Thymus (tissue), 14 donors: ENCODE measurements at places on chromosomes 2 and 18.

GRCh38 chr2:2567776-2568175, 236.7 kb upstream of the MYT1L start:
- DNase-seq, result no peak
- H3K27me3 ChIP-seq, result no peaks in the 10 kb centered on the region
- no peak overlapping the region for H3K4me3 ChIP-seq
- H3K27ac ChIP-seq, result no peak overlapping the region
- H3K4me1 ChIP-seq, result no peaks in the 10 kb centered on the region

- H3K27me3 ChIP-seq, result peaks cover 3% of the 10 kb centered on the region
- no peak for DNase-seq
- H3K27ac ChIP-seq, result no peak overlapping the region
- H3K4me3 ChIP-seq, result no peak overlapping the region
- H3K36me3 ChIP-seq, result no peaks in the 10 kb centered on the region
Observed at GRCh38 chr2:145273840-145274239, 753.9 kb upstream of the ZEB2 start.

DNA sequence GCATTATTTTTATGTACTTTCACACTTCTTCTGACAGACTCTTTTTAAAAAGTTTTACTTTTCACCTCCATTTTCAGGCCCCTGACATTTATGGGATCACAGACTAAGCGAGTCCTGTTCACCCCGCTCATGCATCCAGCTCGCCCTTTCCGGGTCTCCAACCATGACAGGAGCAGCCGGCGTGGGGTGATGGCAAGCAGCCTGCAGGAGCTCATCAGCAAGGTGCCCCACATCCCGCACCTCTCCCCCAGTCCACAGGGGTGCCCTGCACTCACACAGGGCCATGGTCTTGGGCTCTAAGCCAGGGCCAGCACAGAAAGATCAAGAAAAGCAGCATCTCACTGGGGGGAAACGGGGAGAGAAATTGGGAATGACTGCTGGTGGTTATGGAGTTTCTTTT, 8.6 kb downstream of the CIDEA start:
- no peak overlapping the region for H3K4me3 ChIP-seq
- no peaks in the 10 kb centered on the region for H3K4me1 ChIP-seq
- no peaks in the 10 kb centered on the region for H3K27me3 ChIP-seq
- DNase-seq, result no peak
- no peaks in the 10 kb centered on the region for H3K36me3 ChIP-seq
- H3K27ac ChIP-seq, result no peak overlapping the region

- H3K27me3 ChIP-seq, result no peaks in the 10 kb centered on the region
- H3K4me1 ChIP-seq, result no peaks in the 10 kb centered on the region
- peak; percentile 21 for DNase-seq
- H3K4me3 ChIP-seq, result no peak overlapping the region
- H3K27ac ChIP-seq, result no peak overlapping the region
Observed at GRCh38 chr2:157789933-157790511, 86.1 kb downstream of the ACVR1 start.

GRCh38 chr2:17912266-17912691, 33.8 kb downstream of the KCNS3 start:
- no peaks in the 10 kb centered on the region for H3K4me1 ChIP-seq
- DNase-seq, result no peak
- no peaks in the 10 kb centered on the region for H3K36me3 ChIP-seq

DNA sequence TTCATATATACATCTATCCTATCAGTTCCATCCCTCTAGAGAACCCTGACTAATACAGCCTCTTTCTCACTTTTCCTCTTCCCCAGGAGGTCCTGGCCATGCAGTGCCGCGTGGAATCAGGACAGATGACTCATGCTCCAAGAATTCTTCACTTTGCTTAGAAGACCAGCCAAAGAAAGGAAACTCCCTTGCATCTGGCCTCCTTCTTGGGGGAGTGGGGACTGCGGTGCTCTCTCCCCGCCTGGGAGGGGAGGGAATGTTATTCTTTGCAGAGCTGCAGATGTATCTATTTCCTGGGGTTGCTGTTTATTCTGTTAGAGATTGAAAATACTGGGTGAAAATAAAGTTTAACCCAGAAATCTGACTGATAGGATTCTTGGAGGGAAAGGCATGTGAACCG, 111.5 kb upstream of the SH3BP4 start:
- no peak for DNase-seq
- H3K4me1 ChIP-seq, result no peaks in the 10 kb centered on the region
- H3K27me3 ChIP-seq, result no peaks in the 10 kb centered on the region
- H3K27ac ChIP-seq, result no peak overlapping the region

GRCh38 chr2:127810156-127810618, 784 bp downstream of the WDR33 start:
- peak overlapping the region; percentile 98 for H3K4me3 ChIP-seq
- H3K27me3 ChIP-seq, result no peaks in the 10 kb centered on the region

DNA sequence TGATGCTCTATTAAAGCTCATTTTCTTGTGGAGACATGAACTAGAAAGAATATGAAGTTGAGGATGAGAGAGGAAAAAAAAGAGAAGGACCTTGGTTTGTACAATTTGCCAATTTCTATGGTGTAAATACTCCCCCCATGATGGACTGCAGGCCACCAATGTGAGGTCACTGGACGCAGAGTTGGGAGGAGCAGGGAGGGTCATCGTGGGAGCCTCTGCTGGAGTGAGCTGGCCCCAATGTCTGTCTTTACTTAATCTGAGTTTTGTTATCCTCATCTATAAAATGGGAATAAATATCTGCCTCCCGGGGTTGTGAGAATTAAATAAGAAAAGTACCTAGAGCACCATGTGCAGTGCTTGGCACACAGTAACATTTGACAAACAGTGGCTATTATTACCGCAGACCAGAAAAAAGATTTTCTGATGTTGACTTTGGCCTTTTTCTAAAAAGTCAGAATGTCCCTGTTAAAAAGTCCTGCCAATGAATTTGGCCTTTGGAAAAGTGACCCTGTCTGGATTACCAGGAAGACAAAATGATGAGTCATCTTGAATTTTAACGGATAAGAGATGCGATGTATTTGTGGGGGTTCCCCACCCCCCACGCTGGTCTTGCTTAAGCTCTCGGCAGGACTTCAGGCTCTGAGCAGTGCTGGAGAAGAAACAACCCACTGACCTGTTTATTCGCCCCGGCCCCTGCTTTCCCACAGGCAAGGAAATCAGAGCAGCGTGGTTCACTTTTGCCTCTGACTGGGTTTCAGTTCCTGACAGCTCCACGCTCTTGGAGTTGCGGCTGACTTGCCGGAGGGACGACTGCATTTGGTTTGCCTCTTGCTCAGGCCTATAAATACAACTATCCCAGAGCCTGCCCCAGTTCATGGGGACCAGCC, 50.3 kb upstream of the FOSL2 start:
- H3K36me3 ChIP-seq, result no peaks in the 10 kb centered on the region
- DNase-seq, result no peak
- H3K27ac ChIP-seq, result no peak overlapping the region
- H3K27me3 ChIP-seq, result no peaks in the 10 kb centered on the region
- no peaks in the 10 kb centered on the region for H3K4me1 ChIP-seq

DNA sequence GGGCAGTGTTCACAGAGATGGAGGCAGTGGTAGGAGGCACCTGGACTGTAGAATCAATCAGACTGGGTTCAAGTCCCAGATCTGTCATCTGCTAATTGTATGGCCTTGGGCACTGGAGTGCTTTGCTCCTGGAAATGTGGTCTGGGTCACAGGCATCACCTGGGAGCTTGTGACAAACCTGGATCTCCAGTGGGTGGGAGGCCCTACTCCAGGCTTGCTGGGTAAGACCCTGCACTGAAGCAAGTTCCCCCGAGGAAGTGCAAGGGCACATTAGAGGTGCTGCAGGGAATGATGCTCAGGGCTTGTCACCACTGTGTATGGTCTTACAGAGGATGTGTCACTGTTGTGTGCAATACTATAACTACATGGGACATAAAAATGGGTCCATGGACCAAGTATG, 220.5 kb upstream of the ID2 start:
- no peak for DNase-seq
- peaks cover 6% of the 10 kb centered on the region for H3K27me3 ChIP-seq
- H3K4me1 ChIP-seq, result peaks cover 8% of the 10 kb centered on the region
- no peak overlapping the region for H3K4me3 ChIP-seq
- H3K36me3 ChIP-seq, result no peaks in the 10 kb centered on the region
- H3K27ac ChIP-seq, result no peak overlapping the region
